ENCODE measurements at places on chromosomes 1 and 21.

- no peak for DNase-seq
Observed at GRCh38 chr21:40041446-40041845, 174.2 kb downstream of the PCP4 start.

GRCh38 chr1:84991097-84991920, 5.6 kb downstream of the MCOLN2 start:
- no peak for DNase-seq

DNA sequence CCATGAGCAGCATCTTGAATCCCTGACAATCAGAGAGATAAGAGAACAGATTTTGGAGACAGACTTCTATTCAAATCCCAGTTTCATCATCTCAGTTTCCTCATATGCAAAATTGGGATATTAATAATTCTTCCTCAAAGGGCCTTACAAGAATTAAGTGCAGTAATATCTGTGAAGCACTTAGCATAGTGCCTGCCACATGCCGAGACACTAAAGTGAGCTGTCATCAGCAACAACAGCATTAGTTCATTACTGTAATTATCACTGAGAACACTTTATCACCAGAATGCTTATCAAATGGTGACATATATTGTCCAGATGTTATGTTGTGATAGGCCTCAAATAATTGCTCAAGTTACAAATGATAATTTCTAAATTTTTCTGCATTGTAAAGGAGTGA, 922 bp upstream of the FCRLB start:
- no peak for DNase-seq

- no peak for DNase-seq
Observed at GRCh38 chr1:107649023-107649422, 316.0 kb downstream of the VAV3 start.

DNA sequence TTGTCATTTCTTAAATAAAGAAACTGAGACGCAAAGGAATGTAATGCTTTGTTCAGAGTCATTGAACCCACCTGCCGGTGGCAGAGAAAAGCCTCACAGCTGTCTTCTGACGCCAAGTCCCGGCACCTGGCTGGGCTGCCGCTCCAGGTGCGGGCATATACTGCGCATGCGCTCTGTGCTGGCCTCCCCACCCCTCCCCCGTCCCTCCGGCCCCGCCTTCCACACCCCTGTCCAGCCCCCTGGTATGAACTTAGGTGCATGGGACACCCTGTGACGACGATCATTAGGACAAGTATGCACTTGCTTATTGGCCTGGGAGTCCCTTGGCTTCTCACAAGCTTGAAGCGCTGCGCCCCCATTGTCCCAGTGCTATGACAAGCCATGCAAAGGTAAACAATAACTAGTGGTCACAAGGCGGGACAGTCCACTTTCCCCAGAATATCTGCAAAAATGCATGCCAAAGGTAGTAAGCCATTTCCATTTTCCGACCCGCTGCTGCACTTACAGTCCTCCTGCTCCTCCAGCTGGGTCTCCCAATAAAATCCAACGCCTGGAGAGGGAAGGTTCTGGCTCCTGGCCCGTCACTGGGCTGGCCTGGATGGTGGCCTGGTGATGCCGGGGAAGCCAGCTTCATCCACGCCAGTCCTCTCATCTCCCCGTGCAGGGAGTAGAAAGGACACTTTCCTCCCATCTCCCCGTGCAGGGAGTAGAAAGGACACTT, 100.4 kb downstream of the PSMG1 start:
- no peak for DNase-seq

- DNase-seq: no peak
Observed at GRCh38 chr1:217274927-217275654, 355.8 kb downstream of the GPATCH2 start.

DNA sequence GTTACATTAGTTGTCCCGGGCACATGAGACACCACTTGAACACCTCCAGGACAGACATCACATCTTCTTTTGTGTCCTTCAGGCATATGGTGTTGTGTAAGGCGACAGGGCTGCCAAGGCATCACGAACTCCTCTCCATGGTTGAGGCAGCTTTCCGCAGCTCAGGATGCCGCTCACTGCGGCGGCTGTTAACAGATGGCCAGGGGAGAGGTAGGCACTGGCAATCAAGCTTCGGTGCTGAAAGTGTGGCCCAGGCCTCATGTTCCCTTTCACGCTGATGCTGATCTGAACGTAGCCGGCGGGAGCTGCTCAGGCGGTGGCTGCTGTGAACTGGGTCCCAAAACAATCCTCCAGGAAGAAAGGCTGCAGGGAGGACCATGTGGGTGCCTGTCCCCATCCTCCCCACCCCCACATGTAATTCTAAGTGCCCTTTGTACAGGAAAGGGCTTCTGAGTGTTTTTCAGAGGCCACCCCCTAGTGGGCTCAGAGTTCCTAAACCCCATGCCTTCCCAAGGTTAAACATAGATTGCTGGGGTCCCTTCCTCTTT, 287.1 kb upstream of the AJAP1 start:
- DNase-seq: no peak

GRCh38 chr21:37032293-37032692, 25.8 kb downstream of the RIPPLY3 start:
- DNase-seq: no peak

DNA sequence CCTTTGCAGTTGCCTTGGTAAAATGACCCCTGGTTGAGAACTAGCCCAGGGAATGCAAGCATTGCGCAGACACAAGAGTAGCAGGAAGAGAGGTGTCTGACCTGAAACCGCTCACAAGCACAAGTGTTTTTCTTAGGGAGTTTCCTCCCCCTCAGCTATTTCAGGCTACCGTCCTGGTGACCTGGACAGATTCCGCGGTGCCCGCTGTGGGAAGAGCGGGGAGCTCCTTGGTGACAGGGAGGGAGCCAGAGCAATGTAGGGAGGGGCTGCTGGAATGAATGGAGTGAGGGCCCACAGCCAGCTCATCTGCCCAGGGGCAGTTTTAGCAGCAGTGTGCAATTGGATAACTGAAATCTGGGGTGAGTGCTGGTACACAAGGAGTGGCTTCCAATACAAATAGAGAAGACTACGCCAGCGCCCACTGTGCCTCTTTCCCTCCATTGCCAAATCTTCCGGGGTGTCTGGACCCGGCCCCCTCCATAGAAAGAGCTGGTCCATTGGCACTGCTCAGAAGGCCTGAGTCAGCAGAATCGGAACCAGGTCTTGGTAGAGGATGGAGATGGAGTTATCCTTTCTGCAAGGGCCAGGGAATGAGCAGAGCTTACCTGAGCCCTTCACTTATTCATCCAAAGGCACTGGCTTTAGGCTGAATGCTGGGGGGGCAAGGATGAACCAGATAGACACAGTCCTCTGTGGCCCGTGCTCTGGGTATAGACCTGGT, 82.8 kb downstream of the TRABD2B start:
- DNase-seq: no peak

DNA sequence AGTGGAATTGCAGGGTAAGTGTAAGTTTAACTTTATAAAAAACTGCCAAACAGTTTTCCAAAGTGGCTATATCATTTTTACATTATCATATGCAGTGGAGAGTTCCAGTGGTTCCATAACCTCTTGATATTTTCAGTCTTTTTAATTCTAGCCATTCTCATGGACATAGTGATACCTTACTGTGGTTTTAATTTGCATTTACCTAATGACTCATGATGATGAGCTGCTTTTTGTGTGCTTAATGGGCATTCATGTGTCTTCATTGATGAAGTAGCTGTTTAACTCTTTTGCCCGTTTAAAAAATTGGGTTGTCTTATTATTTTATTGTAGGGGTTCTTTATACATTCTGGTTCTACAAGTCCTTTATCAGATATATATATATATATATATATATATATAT, 29.4 kb downstream of the SNX27 start:
- DNase-seq: no peak

GRCh38 chr21:29477941-29478340, 179.2 kb downstream of the BACH1 start:
- no peak for DNase-seq

DNA sequence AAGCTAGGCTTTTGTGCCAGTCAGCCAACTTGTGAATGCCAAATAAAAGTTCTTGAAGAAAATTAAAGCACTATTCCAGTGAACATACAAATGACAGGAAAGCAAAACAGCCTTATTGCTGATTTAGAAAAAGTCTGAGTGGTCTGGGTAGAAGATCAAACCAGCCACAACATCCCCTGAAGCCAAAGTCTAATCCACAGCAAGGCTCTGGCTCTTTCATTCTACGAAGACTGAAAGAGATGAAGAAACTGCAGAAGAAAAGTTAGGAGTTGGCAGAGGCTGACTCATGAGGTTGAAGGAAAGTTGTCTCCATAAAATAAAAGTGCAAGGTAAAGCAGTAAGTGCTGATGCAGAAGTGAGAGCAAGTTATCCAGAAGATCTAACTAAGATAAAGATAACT, 65.9 kb downstream of the LHX4 start:
- DNase-seq: no peak

- no peak for DNase-seq
Observed at GRCh38 chr1:154483941-154484803, 17.8 kb upstream of the TDRD10 start.

GRCh38 chr1:32007591-32007940, 6.1 kb upstream of the KHDRBS1 start:
- DNase-seq: no peak

- DNase-seq: no peak
Observed at GRCh38 chr1:182681568-182681912, 2.8 kb downstream of the RGS8 start.

DNA sequence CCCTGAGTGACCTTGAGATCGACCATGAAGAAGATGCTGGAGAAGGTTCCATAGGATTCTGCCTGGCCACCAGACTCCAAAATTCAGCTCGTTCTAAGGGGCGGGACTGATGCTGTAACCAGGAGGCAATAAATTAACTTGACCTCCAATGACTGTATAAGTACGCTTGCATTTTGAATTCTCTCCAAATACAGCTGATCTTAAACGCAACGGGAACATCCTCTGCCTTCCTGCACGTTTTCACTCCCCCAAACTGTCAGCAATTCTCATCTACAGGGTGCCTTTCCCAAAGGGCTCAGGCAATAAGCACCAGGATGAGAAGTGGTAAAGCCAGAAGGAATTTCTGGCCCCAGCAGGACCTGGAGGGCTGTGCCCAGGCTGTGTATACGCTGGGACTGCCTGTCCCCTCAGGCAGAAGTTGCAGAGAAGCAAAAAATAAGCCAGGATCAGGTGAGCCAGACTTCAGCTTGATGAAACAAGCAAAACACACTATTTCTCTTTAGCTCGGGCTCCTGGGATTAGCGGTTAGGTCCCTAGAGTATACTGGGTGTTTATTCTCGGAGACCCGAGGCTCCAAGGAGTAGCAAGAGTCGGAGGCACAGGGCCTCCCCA, 124.8 kb downstream of the LRIG2 start:
- DNase-seq: no peak

GRCh38 chr1:198848206-198848605, 209.4 kb downstream of the PTPRC start:
- no peak for DNase-seq

DNA sequence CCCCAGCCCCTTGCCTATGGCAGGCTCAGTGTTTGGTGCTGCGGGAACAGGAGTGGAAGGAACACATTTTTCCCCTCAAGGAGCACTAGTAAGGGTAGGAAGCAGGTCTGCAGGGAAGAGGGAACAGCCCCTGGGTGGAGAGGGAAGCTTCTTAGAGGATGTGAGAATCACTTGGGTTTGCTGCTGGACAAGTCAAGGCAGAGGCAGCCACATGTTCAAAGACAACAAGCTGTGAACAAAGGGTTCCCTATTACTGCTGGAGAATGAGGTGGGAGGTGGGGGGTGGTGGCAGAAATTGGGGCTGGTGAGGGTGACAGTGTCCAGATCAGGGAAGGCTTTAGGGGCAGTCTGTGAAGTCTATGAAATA, 24.8 kb upstream of the CITED4 start:
- DNase-seq: no peak

DNA sequence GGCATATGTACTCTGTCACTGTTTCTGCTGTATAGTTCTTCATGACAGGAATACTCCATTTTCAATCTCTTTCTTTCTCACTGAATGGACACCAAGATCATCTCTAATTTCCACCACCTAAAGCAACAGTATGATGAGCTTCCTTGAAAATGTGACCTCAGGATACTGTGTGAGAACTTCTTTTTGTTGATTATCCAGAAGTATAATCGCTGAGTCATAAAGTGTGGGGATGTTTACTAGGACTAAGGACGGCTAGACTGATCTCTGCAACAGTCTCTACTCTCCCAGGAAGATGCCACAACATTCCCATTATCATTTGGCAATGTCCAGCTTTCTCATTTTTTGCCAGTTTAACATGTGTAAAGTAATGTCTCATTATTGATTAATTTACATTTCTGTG, 70.3 kb downstream of the TNFSF18 start:
- DNase-seq: no peak

DNA sequence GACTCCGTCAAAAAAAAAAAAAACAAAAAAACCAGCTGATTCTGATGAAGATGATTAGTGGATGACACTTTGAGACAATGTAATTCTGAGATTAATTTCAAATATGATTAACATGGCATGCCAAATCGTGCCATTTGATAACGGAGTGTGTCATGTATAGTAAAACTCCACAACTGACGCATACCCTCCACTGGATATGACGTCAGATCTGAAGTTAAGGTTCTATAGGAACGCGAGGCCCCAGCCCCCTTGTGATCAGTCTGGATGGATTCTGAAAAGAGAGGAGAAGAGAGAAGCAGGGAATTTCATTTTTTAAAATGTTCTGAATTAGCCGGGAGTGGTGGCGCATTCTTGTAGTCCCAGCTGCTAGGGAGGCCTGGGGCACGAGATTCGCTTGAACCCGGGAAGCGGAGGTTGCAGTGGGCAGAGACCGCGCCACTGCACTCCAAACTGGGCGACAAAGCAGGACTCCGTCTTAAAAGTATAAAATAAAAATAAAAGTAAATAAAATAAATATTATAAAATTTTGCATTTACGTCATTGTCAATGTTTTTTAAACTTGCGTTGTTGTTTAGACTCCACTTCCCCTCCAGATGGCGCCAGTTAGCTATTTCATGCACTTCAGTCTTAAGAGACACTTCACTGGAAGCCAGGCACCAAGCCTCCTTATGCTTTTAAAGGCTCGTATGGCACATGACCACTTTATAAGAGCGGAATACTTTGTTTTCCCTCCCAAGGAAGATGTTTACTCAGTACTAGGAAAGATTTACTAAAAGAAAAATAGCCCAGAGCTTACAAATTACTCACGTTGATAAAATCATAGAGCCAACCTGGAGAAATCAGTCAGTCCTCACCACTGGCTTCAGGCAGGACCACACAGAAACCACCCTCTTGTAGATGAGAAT, 65.5 kb downstream of the UBE2U start:
- peak; percentile 60 for DNase-seq

DNA sequence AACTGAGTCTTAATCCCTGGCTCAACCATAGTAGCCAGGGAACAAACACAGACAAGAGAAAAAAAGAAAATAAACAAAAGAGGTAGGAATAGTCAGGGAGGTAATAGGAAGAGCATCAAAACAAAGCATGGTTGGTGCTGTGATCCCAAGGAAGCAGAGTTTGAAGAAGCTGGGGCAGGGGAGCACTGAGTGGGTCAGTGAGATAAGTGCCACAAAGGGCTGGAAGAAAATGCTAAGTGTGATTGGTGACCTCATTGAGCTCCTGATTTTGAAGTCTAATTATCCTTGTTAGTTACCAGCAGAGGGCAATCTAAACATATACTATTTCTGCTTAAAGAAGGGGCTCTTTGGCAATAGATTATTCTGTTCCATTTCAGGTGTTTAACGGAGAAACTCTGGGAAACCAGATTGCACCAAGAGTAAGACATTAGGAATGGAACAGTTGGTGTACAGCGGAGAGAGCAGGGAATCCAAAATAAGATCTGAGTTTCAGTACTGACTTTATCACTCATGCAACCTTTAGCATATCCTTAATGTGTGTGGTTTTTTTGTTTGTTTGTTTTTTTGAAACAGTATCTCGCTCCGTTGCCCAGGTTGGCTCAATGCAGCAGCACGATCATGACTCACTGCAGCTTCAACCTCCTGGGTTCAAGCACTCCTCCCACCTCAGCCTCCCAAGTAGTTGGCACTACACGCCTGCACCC, 30.7 kb upstream of the KIAA1614 start:
- DNase-seq: peak; percentile 22

GRCh38 chr21:41868062-41868710, 11.0 kb downstream of the PRDM15 start:
- no peak for DNase-seq

All from CD4-positive, alpha-beta T cell treated with Interleukin-4 for 1 hour (primary cell).